CD4-positive, alpha-beta T cell treated with Interleukin-4 for 1 hour (primary cell): ENCODE measurements at places on chromosomes 11 and 22.

DNA sequence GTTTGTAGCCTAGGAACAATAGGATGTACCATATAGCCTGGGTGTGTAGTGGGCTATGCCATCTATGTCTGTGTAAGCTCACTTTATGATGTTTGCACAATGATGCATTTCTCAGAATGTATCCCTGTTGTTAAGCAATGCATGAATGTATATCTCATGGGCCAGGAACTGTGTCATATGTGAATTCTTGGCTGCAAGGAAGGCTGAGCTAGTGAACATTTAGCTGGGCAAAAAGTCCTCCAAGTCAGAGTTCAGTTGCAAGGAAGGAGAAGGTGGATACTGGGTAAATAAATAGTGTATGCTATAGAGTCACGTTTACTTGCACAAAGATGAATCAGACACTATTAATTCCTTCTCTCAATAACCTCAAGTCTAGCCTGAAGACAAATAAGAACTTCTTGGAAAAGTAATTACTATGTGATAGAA lies 136.1 kb downstream of the EHF start:
- no peak for DNase-seq

- no peak for DNase-seq
These were observed 1.7 kb downstream of the AP5B1 start for GRCh38 chr11:65778901-65779668.

GRCh38 chr11:69374110-69374945 lies 80.4 kb downstream of the MYEOV start:
- DNase-seq = no peak

DNA sequence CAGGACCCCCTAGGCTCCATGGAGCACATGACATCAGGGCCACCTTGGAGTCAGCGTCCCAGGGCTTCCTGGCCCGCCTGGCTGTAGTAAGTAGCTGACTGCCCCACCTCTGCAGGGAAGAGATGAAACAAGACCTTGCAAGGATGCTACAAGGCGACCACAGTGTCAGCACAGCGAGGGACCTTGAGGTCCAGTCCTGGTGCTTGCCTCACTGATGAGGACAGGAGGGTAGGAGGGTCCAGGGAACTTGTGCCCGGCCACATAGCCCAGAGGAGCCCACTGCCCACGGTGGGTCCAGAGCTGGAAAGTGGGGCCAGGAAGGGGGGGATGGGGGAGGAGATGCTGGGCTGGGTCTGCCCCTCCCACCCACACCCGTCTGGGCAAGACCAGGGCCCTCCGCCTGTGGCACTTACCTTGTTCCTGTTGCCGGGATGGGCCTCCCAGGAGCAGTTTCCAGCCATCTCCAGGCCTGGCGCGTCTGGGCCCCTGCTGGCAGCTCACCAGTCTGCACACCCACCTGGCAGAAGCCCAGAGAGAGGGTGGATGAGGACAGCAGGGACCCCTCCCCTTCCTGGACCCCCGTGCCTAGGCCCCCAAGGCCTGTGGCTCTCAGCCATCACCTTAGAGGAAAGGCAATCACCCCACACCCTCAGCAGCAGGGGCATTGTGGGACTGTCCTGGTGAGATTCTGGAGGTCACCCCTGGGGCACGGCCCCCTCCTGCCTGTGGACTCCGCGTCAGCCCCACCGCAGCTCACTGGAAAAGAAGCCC lies 3.4 kb downstream of the MRGPRF start:
- no peak for DNase-seq

- peak; percentile 70 for DNase-seq
These were observed 84.9 kb upstream of the RAB1B start for GRCh38 chr11:66183494-66184048.

DNA sequence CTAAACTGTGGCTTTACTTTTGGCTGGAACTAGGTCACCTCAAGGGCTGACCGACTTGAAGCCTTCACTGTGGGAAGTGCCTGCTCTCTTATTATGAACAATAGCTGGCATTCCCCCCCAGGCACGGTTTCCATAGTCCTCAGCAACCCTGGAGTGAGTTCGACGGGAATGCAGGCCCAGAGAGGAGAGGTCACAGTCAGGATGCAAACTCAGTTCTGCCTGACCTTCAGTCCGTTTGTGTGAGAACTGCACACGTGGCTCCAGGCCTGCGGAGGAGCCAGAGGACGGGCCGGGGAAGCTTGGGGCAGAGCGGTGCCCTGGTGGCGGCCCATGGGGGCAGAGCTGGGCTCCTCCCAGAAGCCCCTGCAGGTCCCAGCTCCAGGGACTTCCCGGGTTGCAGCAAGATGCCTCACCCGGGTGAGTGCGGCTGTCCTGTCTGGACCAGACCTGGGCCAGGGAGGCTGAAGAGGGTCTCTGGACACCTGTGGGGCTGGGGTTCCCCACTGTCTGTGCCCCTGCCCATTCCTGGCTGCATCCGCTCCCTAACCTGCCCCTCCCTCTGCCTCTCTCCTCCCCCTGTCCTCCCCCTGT lies 17.2 kb downstream of the SLC25A18 start:
- no peak for DNase-seq

GRCh38 chr11:122505304-122506006 lies 150.1 kb upstream of the UBASH3B start:
- peak; percentile 41 for DNase-seq

GRCh38 chr11:122746050-122746478 lies 90.5 kb downstream of the UBASH3B start:
- DNase-seq = peak; percentile 76

DNA sequence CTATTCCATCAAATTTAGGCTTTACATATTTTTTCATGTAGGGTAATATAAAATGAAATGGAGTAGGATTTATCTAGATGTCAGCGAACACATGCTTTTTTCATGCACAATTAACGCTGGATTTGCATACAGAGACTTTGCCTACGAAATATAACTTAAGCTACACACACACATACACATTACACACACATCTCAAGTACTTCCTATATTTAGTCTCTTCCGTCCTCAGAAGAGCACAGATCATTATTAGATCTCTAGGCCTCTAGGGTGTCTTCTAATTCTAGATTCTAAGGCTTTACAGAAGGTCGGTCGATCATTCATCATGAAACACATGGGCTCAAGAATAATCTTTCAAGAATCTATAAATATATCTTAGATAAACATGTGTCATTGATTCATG lies 3.8 kb upstream of the MS4A13 start:
- DNase-seq = no peak
